Stimulated activated CD8-positive, alpha-beta memory T cell treated with anti-CD3 and anti-CD28 coated beads, Interleukin-15, amount 100 ng/mL, for 24 hours (primary cell): ENCODE measurements at places on chromosomes 5 and 9.

GRCh38 chr5:152066784-152067183 lies 142.1 kb upstream of the GLRA1 start:
- no peak for DNase-seq

- no peak for DNase-seq
These were observed 236.5 kb downstream of the DMRTA1 start for GRCh38 chr9:22682961-22683699.

GRCh38 chr5:172223901-172224873 lies 30.2 kb downstream of the EFCAB9 start:
- DNase-seq = no peak

GRCh38 chr5:145859897-145860296 lies 12.9 kb downstream of the GRXCR2 start:
- DNase-seq = no peak

DNA sequence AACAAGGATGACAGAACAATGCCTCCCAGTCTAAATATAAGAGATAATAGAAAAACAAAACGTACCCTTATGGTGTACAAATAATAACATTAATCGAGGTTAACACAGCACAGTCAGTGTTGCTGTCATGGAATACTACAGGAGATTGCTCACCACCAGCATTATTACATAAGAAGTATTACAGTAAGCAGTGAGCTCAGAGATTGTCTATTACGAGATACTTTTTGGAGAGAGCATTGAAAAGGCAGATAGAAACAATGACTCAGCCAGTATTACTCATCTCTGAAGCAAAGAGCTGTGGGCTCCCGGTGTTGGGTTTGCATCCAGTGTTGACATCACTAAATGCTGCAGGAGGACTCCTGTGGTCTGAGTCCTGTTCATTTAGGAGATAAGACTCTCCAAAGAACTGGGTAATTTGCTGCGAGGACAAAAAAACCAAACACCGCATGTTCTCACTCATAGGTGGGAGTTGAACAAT lies 191.9 kb upstream of the SEMA6A start:
- DNase-seq = no peak
